ENCODE measurements at places on chromosomes 2 and 18.

GRCh38 chr2:183604065-183604464 lies 479.8 kb downstream of the NUP35 start:
- DNase-seq, result no peak

- DNase-seq, result no peak
Measured at GRCh38 chr2:142048581-142048980, 82.2 kb downstream of the LRP1B start.

DNA sequence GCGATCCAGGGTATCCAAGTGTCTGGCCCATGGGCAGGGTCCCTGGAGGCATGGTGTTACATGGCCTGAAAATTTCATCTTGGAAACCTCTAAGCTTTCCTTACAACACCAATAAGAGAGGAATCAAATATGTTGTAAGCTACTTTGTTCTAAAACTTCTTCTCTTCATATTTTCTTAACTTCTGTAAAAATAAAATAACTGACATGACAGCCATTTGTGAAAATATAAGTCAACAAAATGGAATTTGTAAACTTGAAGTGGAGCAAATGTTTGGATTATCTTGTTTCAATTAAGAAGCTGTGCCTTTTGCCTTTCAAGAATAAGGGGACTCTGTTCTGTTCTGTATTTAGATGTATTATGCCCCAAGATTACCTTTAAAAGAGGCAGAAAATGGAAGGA lies 319.7 kb downstream of the LPIN1 start:
- no peak for DNase-seq

GRCh38 chr2:133753665-133754064 lies 185.4 kb upstream of the NCKAP5 start:
- no peak for DNase-seq

GRCh38 chr2:132670496-132671150 lies 618 bp upstream of the LYPD1 start:
- no peak for DNase-seq

DNA sequence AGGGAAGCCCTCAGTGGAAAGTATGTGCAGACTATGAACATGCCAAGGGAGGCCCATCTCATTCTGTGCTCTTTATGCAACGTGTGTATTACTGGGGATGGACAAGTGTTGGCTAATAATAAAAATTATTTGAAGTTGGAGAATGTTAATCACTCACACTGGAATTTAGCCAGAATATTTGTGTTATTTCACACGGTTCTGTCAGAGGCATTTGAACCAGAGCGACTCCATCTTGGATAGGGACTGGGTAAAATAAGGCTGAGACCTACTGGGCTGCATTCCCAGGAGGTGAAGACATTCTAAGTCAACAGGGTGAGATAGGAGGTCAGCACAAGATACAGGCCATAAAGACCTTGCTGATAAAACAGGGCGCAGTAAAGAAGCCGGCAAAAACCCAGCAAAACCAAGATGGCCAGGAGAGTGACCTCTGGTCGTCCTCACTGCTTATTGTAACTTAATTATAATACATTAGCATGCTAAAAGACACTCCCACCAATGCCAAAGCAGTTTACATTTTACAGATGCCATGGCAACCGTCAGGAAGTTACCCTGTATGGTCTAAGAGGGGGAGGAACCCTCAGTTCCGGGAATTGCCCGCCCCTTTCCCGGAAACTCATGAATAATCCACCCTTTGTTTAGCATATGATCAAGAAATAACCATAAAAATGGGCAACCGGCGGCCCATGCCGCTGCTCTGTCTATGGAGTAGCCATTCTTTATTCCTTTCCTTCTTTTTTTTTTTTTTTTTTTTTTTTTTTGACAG lies 2.6 kb upstream of the FZD5 start:
- no peak for DNase-seq

GRCh38 chr2:228556717-228557116 lies 375.2 kb upstream of the SPHKAP start:
- no peak for DNase-seq

GRCh38 chr2:46375566-46376125 lies 78.4 kb downstream of the EPAS1 start:
- no peak for DNase-seq

DNA sequence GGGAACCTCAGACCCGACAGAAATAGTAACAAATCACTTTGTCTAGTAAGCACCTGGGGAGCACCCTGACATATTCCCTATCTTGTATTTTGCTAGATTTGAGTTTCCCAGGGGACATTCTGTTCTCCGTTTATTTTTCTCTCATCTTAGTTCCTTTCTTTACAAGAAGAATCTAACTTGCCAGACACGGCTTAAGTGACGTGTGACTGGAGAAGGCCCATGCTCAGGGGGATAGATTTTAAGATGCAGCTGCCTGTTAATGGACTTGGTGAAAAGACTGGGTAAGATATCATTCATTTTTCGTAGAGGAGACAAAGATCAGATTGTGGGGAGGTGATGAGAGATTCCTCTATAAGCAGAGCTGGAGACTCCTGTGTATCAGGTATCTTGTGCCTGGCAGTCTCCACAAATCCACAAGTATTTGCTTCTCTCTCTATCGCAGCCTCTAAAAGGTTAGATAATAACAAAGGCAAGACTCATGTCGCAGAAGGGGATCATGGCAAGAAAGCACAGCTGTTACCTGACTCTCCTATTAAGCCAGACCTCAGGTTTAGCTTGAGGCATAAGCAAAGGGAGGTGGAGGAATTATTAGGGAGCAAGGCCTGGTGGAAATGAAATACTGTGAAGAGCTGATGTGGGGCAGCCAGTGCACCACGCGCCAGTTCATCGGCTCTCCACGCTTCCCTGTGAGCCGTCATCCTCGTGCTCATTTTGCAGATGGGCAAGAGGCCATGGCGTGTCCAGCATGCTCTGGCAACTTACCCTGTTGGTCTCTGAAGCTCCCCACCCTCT lies 347.2 kb upstream of the TNP1 start:
- no peak for DNase-seq

- no peak for DNase-seq
Measured at GRCh38 chr2:98937906-98938305, 1.9 kb upstream of the CRACDL start.

DNA sequence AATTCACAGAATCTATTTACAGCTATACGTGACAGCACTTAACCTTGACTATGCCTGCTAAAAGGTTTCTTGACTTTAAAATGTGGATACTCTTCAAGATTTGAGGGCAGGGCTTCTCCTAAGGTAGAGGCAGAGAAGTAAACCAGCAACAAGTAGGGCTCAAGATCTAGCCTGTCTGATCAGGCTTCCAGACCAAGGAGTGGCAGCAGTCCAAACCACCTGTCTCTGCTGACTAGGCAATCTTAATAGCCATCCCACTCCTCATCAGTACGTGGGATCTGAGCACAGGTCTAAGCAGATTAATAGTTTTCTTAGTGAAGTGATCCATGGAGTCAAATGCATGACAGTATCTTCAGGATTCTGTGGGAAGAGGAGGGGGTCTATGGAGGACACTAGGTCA lies 100.4 kb downstream of the GPD2 start:
- no peak for DNase-seq

DNA sequence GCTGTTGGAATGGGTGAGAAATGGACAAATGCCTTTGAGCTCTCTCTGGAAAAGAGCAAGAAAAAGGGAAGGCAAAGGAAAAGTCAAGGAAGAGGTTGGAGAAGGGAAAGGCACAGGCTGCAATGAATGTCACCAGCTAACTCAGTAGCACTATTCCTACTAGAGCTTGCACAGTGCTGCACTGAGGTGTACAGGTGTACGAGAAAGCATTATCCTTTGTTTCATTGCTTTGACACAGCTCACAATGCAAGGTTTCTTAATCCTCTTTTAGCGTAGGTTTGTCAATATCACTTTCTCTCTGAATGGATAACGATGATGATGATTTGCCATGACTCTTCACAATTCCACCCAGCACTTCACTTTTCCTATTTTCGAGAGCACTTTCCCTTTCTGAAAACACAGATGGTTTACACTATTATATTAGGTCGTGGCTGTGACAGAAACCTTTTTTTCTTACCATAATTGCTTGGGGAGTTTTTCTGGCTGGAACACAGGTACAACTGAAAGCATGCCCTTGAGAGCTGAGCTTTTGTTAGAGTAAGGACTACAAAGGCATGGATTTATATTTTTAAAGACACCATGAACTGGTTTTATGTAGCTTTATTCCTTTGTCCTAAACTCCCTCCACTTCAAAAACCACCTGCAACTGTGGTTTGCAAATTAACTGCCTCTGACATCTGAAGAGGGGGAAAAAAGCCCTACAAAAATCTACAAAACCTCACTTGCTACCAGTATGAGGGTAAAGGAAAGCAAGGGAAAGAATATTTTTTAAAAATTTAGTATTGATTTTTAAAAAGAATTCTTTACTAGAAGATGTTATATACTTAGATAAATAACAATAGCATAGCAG lies 265.5 kb downstream of the TGIF1 start:
- DNase-seq, result no peak

GRCh38 chr2:15154297-15154696 lies 406.8 kb downstream of the NBAS start:
- DNase-seq, result no peak

- DNase-seq, result no peak
Measured at GRCh38 chr2:164574931-164575330, 46.4 kb downstream of the GRB14 start.

- DNase-seq, result no peak
Measured at GRCh38 chr2:122491011-122491410, 735.6 kb downstream of the TSN start.

- no peak for DNase-seq
Measured at GRCh38 chr2:58667137-58667774, 426.1 kb upstream of the FANCL start.

GRCh38 chr2:26561918-26562810 lies 79.0 kb downstream of the CIB4 start:
- DNase-seq, result no peak

- no peak for DNase-seq
Measured at GRCh38 chr18:60180671-60181070, 191.9 kb downstream of the MC4R start.
